ENCODE measurements at places on chromosomes 16 and 17. TPM values are rescaled to one million over a fixed set of nuclear protein-coding genes. Genes with fewer than 3 reads are reported as not detected.

The FAM20A gene
- total RNA-seq, result not detected

The TIMP2 gene
- 0.54 TPM for total RNA-seq

The SMIM5 gene
- 0.38 TPM for total RNA-seq

GRCh38 chr16:997440-998051 is 16.0 kb downstream of the SOX8 start:
- peak; percentile 76 for DNase-seq

GRCh38 chr17:49277638-49278037 is 47.1 kb upstream of the PHOSPHO1 start:
- DNase-seq, result no peak

DNA sequence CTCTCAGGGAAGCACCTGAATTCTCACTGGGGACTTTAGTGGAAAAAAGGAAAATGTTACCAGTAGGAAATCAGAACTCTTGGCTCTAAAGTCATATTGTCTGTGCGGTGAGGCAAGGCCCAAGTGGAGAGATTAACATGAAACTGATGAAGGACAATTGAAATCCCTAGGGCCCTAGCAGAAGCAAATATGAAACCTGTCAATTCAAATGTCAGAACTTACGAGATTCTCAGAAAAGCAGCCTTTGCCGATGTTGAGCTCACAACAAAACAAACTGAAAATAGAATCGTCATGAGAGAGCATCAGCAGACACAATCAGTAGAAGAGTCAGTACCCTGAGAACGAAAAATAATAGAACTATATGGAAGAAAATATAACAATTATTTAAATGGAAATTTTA is 108.8 kb downstream of the ELAC2 start:
- no peak for DNase-seq

The SPEM3 gene
- not detected for total RNA-seq

DNA sequence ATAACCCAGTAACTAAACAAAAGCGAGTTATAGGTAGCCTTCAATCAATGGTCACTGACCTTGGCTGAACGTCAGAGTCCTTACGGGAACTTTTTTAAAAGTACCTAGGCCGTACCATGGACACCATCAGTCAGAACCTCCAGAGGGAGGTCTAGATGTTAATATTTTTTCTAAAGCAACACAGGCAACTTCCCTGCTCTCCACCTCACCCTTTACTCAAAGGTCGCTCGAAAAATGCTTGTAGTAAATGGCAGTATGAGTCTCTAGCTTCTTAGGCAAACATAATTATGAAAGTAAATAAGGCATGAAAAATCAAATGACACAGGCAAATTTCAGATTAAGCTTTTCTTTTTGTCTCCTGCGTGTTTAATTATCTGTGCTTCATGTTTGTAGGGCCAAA is 82.1 kb downstream of the SLC39A11 start:
- DNase-seq, result no peak

Measured in activated CD4-positive, alpha-beta T cell treated with anti-CD3 and anti-CD28 coated beads, Interleukin-2, amount 10 ng/mL, durations not matched to agents 24 days and 14 days (primary cell).